ENCODE measurements at places on chromosomes 7 and 10.

- DNase-seq: no peak
Measured at GRCh38 chr10:30862486-30862885, 169.2 kb downstream of the ZNF438 start.

DNA sequence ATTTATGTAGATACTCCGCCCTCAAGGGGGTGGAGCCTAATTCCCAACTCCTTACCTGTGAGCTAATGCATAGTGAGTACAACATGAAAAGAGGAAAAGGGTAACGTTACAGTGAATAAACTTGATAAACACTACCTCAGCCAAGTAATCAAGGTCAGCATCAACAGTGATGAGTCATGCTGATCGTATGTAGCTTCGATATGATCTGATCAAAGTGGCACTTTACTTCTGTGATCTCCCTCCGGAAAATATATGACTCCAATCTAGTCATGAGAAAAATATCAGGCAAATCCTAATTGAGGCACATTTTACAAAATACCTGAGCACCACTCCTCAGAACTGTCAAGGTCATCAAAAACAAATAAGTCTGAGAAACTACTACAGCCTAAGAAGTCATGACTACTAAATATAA lies 70.4 kb downstream of the VTI1A start:
- DNase-seq: no peak

GRCh38 chr10:96299383-96299782 lies 4.9 kb upstream of the DNTT start:
- no peak for DNase-seq

DNA sequence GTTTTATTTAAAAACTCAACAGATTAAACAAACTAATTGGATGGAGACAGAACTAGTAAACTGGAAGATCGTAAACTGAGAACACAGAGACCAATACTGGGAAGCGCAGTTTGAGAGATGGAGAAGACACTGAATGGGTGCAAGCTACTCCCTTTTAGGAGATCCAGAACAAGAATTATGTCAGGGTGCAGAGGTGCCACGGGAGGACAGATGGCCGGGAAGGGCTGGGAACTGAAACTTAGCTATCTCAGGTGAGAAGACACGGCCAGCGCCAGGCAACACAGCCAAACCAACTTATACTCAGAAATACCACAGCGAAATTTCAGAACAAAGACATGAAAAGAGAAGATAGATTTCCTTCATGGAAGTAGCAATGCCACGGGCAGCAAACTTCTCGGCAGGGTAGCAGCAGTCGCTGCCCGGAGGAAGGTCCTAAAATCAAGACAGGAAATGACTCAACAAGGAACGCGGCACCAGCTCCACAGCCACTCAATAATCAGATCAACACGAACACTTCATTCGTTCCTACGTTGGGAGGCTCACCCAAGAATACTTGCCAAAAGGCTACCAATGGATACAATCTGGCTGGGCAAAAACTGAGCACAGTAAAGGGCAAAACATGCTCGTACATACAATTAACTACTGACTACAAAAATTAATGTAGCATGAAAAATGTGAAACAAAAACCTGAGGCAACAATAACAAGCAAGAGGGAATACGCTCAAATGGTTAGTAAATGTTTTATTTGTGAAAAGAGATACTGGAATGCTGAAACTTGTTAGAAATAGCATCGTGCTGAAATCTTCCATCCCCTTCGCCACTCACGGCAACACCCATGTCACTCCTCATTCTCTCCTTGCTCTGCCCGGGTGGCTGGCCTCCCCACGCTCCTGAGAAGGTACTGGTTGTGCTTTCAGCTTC lies 2.2 kb upstream of the LRRC27 start:
- DNase-seq: peak; percentile 30

GRCh38 chr10:102645388-102645740 lies 1.1 kb downstream of the TRIM8 start:
- DNase-seq: peak; percentile 42

- DNase-seq: no peak
Measured at GRCh38 chr10:100654782-100655325, 90.5 kb upstream of the PAX2 start.

Data from activated CD8-positive, alpha-beta memory T cell treated with anti-CD3 and anti-CD28 coated beads, Interleukin-2, amount 50 U/mL, for 4 hours (primary cell).